ENCODE measurements at places on chromosomes 1 and 21.

DNA sequence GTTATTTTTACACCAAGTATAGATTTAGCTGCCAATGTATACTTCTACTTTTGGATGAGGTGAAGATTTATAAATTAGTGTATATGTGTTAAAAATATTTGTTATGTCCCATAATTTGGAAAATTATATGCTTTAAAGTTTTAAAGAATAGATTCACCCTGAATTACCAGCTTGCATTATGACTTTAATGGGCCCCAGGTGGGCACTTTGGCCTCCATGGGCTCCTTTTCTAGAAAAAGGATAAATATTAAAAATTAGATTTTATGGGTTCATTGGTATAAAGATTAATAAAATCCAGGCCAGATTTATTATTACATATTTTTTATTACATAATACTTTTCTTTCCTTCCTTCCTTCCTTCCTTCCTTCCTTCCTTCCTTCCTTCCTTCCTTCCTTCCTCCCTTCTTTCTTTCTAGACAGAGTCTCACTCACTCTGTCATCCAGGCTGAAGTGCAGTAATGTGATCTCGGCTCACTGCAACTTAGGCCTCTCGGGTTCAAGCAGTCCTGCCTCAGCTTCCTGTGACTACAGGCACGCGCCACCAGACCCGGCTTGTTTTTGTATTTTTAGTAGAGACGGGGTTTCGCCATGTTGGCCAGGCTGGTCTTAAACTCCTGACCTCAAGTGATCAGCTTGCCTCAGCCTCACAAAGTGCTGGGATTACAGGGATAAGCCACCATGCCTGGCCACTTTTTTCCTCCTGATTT lies 21.9 kb downstream of the KMO start:
- DNase-seq, result no peak

GRCh38 chr1:184494929-184495328 lies 108.1 kb downstream of the C1orf21 start:
- DNase-seq, result no peak

DNA sequence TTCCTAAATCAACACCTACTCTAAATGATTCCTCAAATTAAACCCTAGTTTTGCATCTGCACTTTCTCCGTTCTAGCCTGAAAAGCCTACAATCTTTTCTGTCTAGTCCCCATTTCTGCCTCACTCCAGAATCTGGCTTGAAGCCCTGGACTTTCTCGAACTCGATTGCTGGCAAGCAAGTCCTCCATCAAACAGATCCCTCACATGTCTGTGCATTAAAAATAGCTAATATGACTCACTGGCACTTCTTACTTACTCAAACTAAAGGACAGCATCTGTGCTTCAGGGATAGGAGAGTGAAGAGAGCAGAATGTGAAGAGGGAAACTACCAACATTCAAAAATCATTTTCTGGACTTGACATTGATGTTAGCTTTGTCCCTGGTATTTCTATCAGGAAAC lies 51.8 kb upstream of the CXADR start:
- DNase-seq, result no peak

DNA sequence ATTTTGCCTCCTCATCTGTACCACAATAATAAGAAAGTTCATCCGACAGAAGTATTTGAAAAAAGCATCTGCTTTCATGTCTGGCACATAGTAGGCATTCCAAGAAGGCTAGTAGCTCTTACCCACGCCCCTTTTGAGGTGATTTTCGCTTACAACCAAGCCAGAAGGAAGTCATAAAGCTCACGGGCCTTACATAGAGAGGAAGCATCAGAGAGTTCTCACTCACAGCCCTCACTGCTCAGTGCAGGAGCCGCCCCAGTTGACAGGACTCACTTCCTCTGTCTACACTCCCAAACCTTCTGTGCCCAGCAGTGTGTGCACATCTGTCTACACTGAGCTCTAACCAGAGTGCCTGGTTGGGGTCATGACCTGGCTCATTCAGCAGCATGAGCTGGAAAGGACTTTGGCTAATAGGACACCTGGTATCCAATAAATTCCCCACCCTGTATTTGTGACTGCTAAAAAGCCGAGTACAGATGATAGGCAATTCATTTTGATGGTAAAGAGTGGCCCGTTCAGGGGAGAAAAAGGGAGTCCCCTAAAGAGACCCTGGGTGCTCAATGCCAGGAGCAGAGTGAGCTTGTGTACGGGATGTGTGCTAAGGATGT lies 36.8 kb upstream of the DUSP10 start:
- DNase-seq, result no peak

DNA sequence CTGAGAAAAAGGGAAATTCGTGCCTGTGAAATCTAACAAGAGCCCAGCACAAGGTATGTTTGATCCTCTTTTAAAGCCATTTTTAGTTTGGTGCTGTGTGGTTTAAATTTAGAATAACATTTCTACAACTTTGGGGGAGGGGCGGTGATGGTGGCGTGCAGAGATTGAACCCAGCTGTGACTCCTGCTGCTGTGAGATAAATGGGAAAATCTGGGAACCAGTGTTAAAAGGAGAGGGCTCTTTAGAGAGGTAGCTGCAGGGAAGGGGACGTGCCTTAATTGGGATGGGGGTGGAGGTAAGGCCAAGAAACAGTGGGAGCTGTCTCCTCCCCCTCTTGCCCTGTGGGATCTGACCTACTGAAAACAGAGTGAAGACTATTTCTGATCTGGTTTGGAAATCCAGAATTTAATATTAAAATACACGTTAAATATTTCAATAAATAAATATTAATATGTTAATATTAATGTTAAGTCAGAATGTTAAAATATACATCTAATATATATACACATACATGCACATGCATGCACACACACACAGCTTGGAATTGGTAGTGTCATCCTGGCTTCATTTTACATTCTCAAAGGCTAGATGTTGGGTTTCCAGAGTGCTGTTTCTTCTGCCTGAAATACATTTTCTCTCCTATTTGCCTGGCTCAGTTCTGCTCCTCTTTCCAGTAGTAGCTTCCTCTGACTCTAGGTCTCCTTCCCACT lies 30.1 kb upstream of the DNAJC6 start:
- no peak for DNase-seq

DNA sequence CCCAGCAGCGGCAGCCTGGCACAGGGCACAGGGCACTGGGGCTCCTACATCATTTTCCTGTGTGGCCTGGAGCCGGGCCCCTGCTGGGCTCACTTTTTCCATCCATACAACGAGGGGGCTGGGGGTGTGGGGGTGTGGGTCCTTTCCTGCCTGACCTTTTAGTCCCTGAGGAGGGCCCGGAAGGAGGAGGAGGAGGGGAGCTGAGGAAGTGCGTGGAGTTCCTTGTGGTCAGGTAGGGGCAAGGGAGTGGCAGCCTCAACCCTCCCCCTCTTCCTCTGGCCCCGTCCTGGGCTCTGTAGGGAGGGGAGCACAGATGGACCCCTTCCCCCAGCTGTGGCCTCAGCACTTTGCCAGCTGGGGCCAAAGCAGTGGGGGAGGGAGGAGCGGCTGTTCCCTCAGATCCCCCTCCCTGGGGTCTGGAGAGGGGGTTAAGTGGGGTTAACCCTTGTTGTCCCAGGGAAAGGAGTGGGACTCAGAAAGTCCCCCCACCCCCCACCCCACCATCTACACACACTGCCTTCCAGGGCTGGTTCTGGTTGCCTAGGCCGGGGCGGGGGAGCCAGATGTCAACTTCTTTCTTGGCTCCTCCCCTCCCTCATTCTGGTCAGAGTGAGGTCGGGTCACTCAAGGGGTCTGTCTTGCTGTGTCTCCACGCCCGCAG lies 5.7 kb downstream of the NTRK1 start:
- no peak for DNase-seq
